ENCODE measurements at places on chromosomes 3 and 15.

GRCh38 chr3:145368748-145369147, 792.2 kb downstream of the PLOD2 start:
- DNase-seq = no peak

GRCh38 chr3:42980209-42980608, 1.1 kb downstream of the GASK1A start:
- no peak for DNase-seq

DNA sequence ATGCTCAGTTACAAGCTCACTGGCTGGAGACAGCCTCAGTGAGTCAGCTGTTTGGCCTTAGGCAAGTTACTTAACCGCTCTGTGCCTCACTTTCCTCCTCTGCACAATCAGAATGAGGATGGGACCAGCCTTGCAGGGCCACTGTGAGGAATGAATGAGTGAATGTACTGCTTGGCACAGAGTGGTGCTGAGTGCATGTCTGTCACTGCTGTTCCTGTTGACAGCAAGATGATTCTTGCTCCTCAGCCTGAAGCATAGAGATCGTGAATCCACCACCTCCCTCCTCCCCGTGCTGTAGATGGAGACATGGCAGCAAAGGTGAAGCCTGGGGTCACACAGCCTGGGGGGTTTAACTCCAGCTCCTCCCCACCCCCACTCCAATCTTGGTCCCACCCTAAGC, 14.6 kb upstream of the GRIP2 start:
- DNase-seq = no peak

DNA sequence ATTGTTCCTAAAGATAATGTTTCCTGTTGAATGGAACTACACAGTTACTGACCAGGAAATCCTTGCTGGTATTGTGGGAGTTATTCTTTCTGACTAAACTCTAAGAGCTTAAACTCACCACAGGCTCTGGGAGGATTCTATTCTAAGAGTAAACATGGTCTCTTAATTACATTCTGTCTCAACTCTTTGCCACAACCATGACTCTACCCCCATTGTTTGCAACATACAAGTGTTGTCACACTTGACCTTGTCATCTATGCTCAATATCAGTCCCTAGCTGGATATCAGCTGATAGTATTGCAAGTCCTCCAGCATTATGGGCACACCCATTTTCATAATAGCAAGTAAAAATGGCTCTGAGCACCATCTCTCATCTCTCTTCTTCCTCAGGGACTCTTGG, 29.6 kb upstream of the SECISBP2L start:
- no peak for DNase-seq

DNA sequence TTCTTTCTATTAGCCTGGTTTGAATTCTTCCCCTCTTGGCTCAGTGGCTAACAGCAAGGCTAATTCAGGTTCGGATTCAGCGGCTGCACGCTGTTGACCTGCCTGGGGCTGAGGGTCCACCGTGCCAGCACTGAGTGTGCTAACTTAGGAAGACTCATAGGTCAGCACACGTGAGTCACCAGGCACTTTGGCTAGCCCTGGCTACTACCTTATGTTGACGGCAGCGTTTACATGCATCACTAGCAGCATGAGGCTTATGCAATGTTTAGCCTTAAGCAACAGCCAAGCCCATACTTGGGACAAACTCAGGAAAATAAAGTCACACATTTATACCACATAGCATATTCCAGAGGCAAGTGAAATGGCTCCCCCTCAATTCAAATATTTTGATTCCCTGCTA, 137.7 kb downstream of the RAB11A start:
- DNase-seq = no peak

DNA sequence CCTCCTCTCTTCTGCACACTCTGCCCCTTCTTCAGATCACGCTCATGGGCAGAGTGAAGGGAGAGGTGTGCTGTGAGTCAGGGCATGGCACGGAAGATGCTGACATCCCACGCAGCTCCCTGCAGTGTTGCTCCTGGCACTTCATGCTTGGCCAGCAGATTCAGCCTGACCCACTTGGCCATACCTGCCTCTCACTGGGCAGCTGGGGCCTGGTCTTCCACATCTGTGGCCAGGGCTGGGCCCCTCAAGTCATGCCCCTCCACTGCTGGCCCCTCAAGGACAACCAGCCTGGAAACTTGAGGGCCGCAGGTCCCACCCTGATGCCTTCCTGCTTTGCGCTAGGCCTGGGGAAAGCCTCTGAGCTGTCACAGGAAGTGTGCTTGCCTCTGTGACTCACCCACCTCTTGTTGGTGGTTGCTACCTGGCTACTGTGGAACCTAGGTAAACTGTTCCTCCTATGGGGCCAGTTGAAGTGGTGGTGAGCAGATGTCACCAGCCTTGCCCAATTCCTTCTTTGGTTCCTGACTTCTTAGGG, 48.7 kb downstream of the BSN start:
- no peak for DNase-seq

DNA sequence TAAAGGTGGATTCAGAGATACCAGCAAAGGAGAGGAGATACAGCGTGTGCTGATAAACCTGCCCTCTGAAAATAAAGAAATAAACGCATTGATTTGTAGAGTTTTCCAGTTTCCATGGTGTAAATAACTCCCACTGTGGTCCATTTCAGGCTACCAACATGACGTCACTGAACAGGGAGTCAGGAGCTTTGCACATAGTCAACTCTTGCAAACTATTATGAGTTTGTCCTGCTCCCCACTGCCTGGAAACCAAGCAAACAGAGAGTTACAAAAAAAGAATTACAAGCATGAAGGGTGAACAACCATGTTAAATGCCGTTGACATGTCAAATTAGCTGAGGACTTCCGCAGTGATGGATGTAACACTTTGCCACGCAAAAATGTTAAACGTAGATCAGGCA, 70.4 kb upstream of the GATA2 start:
- DNase-seq = no peak

- DNase-seq = no peak
Measured at GRCh38 chr3:130480736-130481135, 36.2 kb upstream of the COL6A6 start.

DNA sequence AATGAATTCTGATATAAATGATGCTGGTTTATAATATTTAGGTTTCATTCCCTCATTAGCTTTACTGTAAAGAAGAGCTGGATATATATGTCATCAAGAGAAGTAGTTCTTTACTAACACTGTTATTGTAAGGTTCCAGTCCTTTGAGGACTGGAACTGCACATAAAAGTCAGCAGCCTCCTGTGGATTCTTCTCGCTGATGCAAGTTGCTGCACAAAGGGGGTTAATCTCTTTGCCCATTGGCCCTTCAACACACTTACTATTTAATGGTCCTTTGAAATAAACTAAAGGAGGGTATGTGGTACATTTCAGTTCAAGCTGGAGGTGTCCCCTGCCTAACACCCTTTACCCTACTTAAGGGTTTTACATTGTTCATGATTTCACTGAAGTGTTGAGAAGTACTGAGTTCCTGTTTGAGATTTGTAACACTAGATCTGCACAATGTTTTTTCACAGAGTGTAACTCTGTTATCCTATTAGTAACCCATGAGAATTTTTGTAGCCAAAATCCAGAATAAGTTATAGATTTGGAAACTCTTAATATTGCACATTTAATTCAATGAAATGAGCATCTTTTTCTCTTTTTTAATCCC, 43.9 kb downstream of the NR2C2 start:
- no peak for DNase-seq

- no peak for DNase-seq
Measured at GRCh38 chr3:167820102-167820865, 84.8 kb downstream of the SERPINI1 start.

DNA sequence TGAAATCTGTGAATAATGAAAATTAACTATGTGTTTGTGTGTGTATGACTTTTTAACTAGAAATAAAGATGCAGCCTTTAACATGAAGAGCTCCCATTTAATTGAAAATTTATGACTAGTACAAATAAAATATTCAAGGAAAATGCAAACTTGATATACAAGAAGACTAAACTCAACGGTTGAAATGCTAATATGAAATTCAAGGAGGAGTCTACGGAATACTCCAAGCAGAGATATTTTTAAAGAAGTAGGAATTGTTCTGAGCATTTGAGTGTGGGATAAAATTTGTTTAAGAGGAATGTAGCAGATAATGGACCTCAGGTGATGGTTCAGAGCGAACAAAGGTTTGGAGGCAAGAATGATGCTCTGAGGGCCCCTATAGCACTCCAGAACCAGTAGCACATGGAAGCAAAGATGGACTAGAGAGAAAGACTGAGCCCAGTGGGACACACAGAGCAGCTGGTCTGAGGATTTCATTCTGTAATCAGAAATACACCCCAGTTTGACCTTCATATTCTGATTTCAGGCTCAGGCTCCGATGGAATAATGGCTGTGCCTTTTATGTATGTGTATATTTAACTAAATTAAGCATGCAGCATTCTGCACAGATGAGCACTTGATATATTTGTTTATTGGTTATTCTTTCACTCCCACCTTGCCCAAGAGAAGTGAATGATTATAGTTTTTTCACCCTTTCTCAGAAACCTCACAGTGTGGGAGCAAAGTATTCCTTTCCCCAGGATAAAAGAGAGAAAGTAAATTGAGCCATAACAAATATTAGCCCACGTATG, 227.1 kb downstream of the ZPLD1 start:
- no peak for DNase-seq

DNA sequence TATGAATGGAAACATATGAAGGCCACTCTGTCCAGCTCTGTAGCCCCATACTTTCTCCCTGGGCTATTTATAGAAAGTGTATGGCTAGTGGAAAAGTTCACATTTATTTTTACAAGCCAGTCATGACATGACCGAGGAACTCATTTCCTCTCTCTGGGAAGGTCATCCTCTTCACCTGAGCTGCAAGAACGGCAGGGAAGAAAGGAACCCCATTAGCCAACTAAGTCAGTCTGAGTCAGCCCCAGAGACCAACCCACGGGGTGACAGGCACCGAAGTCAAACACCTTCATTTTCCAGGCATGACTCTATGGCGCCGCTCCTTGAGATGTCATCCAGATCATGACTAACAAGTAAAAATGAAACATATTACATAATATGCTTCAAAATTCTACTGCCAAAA, 4.8 kb downstream of the PAQR9 start:
- DNase-seq = no peak

- DNase-seq = peak; percentile 24
Measured at GRCh38 chr3:185423178-185423577, 60.2 kb downstream of the MAP3K13 start.

DNA sequence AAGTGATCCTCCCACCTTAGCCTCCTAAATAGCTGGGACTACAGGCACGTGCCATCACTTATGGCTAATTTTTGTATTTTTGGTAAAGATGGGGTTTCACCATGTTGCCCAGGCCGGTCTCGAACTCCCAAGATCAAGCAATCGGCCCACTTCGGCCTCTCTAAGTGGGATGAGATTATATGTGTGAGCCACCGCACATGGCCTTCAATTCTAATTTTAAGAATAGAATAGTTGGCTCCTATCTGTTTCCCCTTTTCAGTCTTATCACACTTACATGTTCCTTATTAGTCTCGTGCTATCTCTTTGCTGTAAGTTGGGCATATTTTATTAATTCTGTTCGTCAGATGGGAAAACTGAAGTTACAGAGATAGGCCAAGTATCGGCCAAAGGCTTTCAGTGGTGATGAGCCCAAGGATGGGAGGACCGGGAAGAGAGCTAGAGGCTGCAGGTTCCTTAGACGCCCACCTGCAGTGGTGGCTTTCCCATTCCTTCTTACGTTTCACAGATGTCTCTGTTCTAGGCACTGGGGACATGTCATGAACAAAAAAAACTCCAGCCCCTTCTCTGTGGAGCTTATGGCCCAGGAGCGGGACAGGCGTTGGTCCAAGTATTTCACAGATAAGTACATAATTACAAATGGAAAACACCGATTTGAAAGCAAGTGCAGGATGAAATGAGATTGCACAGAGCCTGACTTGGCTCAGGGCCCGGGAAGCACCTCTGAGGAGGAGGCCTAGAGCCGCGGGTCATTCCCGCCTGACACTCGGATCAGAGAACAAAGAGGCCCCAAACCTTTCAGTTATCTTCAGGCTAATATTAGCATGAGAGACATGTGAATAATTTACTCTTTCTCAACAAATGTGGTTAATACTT, 91.1 kb upstream of the KLF13 start:
- peak; percentile 69 for DNase-seq

- DNase-seq = no peak
Measured at GRCh38 chr15:69590932-69591524, 138.4 kb downstream of the RPLP1 start.

GRCh38 chr3:142168514-142168913, 19.2 kb upstream of the TFDP2 start:
- DNase-seq = no peak
